T47D (cell line): ENCODE measurements at places on chromosomes 1 and 21.

- DNase-seq: no peak
Observed at GRCh38 chr1:22888320-22889075, 84.2 kb downstream of the LACTBL1 start.

DNA sequence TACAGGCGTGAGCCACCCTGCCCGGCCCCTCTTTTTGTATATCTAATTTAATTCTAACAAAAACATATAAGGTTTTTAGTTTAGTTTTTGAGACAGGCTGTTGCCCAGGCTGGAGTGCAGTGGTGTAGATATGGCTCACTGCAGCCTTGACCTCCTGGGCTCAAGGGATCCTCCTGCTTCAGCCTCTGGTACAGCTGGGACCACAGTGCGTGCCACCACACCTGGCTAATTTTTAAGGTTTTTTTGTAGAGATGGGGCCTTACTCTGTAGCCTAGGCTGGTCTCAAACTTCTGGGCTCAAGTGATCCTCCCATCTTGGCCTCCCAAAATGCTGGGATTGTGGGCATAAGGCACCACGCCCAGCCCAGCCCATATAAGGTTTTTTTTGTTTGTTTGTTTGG is 18.8 kb downstream of the ENSA start:
- DNase-seq: no peak

DNA sequence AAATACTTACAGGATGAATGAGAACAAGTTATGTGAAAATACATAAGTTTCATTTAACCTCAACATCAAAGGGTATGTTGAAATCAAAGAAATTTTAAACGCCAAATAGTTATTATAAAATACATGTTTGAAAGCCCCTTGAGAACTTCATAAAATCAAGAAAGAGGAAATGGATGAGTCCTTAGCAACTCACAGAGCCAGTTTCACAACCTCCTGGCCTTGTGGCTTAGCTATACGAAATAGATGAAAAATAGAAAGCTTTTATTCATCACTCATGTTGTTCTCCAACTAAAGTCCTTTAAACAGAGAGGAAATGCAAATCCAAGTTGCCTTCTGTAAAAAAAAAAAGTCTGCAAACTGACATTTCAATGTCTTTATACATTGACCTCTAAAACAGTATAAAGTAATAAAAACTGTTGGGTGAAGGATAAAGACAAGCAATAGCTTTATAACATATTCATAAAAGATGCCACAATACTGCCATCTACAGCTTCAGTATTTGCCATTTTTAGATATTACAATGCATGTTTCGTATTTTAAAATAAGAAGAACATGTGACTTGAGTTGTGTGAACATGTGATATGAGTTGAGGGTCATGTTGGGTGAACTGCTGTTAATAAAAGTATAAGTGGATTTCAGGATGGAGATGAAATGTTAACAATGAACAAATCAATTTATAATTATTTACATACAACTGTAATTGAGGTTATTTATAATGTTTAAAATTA is 847.8 kb downstream of the MRPL39 start:
- peak; percentile 20 for DNase-seq

GRCh38 chr1:201912832-201913231 is 24.1 kb downstream of the SHISA4 start:
- DNase-seq: no peak

DNA sequence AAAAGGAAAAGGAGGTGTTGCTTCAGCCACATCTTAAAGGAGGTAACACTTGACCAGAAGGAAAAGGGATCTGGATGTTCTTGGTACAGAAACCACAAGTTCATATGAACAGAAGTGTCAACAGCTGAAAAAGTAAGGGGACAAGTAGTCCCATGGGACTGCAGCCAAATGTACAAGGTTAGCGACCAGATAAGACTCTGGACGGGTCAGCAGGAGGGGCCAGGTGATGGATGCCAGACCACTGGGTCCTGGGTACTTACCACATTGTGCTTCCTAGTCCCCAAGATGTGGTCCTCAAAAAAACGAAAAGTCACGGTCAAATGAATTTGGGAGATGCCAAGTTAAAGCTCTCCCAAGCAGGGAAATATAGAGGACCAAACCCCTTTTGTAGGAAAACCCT is 16.6 kb upstream of the BMP8A start:
- no peak for DNase-seq

DNA sequence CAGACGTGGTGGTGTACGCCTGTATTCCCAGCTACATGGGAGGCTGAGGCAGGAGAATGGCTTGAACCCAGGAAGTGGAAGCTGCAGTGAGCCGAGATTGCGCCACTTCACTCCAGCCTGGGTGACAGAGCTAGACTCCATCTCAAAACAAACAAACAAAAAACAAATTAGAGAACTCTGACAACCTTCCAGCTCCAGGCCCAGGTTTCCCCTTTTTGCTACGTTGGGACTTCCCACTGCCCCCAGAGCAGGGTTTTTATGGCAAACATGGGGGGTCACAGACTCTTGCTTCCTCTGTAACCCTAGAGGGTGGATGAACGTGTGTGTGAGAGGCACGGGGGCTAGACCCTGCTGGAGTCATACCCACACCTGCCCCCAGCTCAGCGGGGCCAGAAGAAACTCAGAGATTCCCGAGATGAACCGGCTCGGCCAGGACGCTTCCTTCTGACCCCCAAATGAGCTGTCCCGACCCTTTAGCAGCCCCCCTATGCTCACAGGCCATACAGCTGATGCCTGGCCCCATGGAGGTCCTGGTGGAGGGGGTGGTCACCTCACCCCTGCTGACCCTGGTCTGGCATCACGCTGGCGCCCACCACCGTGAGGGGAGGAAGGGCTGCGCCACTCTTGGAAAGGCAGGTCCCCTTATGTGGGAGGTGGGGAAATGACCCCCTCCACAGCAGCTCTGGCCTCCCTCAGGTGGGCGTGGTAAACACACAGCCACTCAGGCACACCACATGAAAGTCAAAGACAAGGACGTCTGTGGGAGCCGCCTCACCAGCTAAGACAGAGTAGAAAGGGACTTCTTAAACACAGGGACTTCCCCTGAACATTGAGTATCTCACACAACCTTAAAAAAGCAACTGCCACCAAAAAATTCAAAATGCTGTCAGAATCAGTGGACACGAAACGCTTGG is 7.1 kb downstream of the GPR157 start:
- DNase-seq: no peak

GRCh38 chr1:9561429-9561828 is 22.2 kb downstream of the SLC25A33 start:
- no peak for DNase-seq
